RWPE2 (cell line): ENCODE measurements at places on chromosomes 1 and 21.

DNA sequence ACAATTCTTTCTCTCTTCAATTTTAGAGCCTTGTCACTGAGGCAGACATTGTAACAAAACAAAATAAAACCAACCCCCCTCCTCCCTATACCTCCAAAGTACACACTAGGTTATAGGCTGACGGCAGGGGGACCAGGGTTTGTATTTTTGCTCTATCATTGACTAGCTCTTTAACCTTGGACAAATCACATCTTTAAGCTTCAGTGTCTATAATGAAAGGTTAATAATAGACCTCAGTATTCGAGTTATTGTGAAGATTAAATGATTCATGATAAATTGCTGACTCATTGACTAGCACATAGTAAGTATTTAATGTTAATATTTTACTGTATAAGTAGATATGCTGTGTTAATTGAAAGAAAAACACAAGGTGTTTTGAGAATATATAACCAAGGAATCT, 1267.6 kb upstream of the ADGRL2 start:
- no peak for DNase-seq

- no peak for DNase-seq
Observed at GRCh38 chr1:89405275-89405929, 41.5 kb downstream of the GBP6 start.

DNA sequence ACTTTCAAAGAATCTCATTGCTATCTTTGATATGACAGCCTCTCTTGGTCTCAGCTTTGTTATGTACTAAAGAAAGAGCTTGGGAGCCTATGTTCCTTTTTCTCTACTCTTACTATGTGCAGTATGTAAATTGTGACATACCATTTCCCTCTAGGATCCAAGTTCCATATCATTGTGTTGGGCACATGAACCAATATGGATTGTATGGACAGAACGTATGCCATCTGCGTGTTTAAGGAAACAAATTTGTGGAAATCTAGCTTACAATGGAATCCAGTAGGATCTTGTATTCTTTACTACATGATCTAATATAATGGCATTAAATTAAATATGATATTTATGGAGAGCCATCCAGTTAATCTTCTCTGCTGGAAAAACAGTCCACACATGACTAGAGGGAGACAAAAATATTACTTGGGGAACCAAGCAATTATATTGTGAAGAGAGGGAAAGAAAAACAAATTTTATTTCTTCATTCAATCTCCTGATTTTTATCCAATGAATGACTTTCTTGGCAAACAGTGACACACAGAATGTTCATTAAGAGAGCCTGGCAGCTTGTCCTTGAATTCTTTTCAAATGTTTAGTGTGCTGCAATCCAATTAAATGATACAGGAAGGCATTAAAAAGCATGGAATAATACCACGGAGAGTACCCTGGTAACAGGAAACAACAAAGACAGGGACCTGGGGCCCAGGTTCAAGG, 106.5 kb upstream of the DAB1 start:
- DNase-seq, result no peak

- no peak for DNase-seq
Observed at GRCh38 chr1:61157468-61157987, 75.2 kb downstream of the NFIA start.

- DNase-seq, result no peak
Observed at GRCh38 chr1:81693316-81693715, 107.4 kb upstream of the ADGRL2 start.

DNA sequence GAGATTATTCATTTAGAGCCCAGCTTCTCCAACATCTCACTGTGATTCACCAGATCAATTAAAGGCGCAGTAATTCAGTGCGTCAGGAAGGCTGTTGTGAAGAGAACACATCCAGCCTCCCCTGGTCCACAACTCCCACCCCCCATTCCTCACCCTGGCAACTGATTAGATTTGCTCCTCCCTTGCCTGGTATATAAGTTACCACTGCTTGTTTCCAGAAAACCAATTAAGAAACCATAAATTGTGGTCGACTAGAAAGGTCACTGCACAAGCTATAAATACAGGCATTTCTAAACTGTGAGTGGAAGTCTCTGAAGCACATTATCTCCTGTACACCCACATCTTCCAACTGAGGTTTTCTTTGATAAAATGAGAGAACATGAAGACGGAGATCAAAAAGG, 41.9 kb downstream of the FAM163A start:
- no peak for DNase-seq

DNA sequence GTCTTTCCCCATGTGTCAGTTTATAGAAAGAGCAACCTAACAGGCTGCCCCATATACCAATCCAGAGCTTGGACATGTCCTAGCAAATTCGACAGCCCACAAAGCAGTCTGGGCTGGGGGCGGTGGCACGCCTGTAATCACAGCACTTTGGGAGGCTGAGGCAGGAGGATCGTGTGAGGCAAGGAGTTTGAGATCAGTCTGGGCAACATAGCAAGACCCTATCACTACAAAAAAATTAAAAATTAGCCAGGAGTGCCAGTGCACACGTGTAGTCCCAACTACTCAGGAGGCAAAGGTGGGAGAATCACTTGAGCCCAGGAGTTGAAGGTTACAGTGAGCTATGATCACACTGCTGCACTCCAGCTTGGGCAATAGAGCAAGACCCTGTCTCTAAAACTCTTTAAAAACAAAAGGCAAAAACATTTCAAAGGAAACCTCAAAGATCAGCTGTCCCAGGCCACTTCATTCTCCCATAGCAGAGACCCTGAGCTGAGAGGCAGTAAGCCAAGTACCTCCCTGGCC, 54.4 kb downstream of the SETD4 start:
- DNase-seq, result no peak

DNA sequence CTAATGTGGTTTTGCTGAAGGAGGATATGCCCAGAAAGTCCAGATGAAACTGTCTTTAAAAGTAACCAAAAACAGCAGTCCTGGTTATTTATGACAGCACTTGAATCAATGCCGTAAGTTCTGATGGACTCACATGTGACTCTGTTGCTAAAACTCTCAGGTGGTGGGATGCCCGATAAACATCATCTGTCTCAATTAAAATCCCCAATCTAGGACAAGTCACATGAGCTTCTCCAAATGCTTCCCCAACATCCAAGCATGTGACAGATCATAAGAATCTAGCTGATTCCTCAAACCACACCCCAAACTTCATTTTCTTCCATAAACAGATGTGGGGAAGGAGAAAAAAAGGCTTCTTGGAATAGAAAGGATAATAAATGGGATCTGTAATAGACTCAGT, 786 bp upstream of the CTSK start:
- no peak for DNase-seq

DNA sequence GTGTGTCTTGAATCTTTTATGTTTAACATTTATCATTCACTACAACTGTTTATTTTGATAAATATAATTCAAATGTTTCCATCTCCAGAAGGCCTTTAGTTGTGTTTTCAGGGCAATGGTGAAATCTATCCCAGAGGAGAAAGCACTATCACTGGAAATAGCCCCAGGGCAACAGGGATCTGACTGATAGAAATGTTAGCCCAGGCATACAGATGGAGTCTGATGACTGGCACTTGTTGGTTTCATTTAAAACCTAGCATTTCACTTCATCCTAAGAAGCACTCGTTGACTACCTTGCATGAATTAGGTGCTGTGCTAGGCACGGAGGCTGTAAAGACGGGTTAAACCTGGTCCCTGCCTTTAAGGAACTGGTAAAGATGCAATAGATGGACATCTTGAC, 103.1 kb downstream of the C1orf21 start:
- no peak for DNase-seq

- DNase-seq, result no peak
Observed at GRCh38 chr1:95325349-95325748, 91.3 kb downstream of the RWDD3 start.

- no peak for DNase-seq
Observed at GRCh38 chr1:62280960-62281465, 38.2 kb downstream of the KANK4 start.

GRCh38 chr1:230143534-230143933, 76.5 kb downstream of the GALNT2 start:
- DNase-seq, result no peak

GRCh38 chr1:21152423-21153100, 24.1 kb downstream of the EIF4G3 start:
- DNase-seq, result no peak

- DNase-seq, result no peak
Observed at GRCh38 chr1:196678510-196678884, 26.7 kb downstream of the CFH start.

DNA sequence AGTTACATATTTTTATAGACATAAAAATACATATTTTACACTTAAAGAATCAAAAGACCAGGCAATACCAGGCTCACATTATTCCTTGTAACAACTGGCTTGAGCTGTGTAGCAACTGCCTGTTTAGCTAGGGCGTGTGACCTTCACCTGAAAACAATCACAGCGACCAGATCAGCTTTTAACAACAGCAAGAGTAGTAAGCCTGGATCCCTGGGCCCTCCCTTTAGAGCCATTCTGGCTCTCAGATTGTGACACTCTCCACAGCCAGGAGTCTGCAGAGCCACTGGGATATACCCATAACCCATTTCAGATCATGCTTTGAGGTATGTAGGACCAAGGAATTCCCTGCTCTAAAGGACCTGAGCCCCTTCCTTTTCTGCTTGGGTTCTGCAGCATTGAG, 29.4 kb upstream of the GNG4 start:
- no peak for DNase-seq

GRCh38 chr1:234322979-234323378, 50.3 kb upstream of the COA6 start:
- DNase-seq, result no peak

DNA sequence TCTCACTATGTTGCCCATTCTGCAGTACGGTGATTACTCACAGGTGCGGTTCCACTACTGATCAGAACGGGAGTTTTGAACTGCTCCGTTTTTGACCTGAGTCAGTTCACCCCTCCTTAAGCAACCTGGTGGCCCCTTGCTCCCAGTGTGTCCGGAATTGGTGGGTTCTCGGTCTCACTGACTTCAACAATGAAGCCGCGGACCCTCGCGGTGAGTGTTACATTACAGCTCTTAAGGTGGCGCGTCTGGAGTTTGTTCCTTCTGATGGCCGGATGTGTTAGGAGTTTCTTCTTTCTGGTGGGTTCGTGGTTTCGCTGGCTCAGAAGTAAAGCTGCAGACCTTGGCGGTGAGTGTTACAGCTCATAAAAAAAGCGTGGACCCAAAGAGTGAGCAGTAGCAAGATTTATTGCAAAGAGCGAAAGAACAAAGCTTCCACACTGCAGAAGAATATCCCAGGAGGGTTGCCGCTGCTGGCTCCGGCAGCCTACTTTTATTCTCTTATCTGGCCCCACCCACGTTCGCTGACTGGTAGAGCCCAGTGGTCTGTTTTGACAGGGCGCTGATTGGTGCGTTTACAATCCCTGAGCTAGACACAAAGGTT, 17.6 kb upstream of the PARP1 start:
- no peak for DNase-seq
